ENCODE measurements at places on chromosomes 7 and 10.

DNA sequence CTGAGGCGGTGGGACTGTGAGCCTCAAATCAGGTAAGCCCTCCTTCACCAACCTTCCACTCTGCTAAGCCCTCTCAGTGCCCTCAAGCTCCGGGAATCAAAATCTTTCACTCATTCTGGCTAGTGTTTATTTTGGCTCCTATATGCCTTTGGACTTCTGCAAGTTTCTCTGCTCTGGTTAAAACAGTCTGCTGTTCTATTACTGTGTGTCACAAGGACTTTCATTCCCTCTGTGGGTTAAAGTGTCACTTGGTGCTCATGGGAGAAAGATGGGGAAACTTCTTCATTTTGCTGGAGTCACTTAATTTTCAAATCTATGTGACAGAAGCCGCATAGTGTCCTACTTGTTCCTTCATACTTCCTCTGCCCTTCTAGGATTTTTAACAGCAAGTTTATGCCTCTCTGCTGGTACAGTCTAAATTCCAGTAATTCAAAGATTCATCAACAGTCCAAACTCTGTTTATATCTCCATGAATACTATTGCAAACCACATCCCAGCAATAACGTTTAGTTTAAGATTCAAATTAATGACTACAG, 61.3 kb downstream of the CD36 start:
- no peak for DNase-seq

GRCh38 chr7:3280445-3280844, 20.6 kb upstream of the SDK1 start:
- no peak for DNase-seq

DNA sequence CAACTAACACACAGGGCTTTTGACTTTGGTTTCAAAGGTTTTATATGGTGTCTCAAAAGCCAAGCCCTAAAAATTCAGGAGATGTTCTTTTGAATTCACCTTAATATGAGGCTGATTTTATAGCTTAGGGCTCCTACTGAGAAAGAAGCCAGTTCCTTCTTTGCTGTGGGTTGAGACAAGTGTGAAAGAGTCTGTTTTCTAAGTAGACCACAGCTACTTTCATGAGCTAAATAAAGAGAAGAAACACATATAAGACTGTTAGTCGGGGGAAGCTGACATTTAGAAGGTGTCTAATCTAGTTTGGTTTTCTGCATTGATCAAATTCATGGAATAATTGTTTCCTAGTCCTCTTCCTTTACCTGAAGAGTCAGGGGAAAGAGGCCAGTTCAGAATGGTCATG, 332.1 kb upstream of the CELF2 start:
- no peak for DNase-seq

GRCh38 chr7:94357076-94357475, 37.6 kb upstream of the COL1A2 start:
- no peak for DNase-seq

GRCh38 chr7:156652886-156653568, 12.5 kb downstream of the RNF32 start:
- DNase-seq: no peak

- no peak for DNase-seq
Observed at GRCh38 chr7:102220960-102221800, 65.5 kb upstream of the SH2B2 start.

- DNase-seq: no peak
Observed at GRCh38 chr7:155944901-155945300, 132.6 kb upstream of the SHH start.

GRCh38 chr10:75029857-75030256, 81.6 kb upstream of the SAMD8 start:
- no peak for DNase-seq

DNA sequence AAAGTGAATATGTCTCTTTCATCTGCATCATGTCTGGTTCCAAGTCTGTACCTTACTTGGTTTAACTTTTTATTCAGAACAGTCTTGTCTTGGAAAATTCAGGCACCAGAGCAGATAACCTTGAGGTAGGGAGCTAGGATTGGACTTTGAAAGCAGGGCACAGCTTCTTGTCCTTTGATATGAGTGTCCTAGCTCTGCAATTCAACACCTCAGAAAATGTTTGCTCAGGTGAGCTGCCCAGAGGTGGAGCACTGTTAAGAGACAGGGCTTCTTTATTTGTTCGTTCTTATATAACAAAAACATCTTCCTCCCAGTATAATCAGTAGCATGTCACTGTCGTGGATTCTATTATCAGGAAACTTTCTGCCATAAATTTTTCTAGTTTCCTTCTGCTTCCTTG, 118.3 kb downstream of the LRRC4 start:
- DNase-seq: no peak

GRCh38 chr10:116237970-116238369, 35.0 kb downstream of the GFRA1 start:
- DNase-seq: no peak

GRCh38 chr7:39539816-39540215, 26.4 kb upstream of the YAE1 start:
- no peak for DNase-seq

DNA sequence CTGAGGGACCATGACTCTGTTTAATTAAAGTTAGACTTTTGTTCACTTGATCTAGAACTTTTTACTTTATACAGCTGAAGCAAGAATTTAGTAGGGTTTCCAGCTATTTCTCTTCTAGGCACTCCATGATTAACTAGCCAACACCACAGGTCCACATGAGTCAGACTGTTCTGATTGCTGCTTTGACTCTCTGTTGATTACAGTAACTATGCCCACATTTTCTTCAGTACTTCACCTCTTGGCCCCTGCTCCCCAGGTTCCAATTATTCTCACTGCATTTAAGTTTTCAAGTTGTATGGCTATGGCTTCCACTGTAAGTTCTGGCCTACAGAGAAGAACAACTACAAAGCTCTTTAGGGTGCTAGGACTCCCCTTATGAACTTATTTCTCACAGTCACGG, 737.2 kb upstream of the IGFBP3 start:
- no peak for DNase-seq

GRCh38 chr7:121398246-121398645, 2.1 kb upstream of the FAM3C start:
- DNase-seq: no peak

DNA sequence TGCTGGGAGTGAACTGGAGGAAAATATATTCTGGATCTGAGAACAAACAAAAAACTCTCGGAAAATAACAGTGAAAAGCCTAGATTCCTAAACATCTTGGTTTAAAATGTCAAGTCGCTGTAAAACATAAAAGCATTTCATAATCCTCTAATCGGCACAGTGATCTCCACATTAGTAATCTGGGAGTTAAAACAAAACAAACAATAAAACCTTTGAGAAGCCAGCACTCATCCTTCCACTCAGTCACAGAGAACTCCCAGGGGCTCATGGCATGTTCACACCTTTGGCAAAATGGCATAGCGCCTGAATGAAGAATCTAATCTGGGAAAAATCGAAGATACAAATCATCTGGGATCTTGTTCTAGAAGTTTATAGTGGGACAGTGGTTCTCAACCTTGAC, 24.1 kb upstream of the HPS1 start:
- no peak for DNase-seq

DNA sequence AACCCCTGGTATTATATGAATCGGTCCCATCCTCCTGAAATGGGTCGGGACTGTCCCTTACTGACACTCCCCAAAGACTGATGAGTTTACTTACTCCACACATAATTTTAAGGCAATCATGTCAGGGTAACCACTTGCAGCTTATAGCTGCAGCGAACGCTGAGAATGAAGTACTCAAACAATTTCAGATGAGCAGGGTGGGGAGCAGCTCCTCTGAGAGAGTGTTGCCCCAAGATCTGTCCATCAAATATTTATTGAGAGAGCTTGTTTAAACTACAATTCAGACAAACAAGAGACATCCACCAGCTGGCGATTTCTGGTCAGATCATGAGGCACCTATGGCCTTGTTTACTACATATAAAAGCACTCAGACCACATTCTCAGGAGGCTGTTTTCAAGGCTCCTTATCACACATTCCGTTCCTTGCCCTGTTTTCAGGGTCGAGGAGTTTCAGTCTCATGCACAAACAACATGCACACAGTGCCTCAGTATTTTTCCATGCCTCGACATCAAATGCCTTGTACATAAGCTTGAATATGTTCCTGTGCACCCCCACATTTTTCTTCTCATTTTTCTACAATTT, 80.1 kb downstream of the THSD7A start:
- no peak for DNase-seq

GRCh38 chr10:15775513-15775912, 55.8 kb upstream of the ITGA8 start:
- no peak for DNase-seq

DNA sequence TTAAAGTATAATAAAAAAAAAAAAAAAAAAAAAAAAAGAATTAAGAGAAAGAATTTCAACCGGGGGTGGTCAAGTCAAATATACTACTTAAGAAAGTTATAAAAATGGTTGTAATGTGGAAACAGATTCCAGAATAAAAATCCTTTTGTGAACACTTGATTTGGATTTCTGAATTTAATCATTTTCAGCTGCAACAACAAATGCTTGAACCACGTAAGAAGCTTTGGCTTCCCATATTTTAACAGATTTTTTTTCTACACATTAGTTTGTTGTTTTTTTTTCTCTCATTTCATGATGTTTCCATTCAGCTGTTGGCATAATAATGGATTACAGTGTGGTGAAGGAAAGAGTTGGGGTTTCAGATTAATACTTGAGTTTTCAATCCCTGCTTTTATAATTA, 137.3 kb upstream of the AGR3 start:
- DNase-seq: no peak

- DNase-seq: no peak
Observed at GRCh38 chr10:126090911-126091728, 194.8 kb downstream of the FANK1 start.

- no peak for DNase-seq
Observed at GRCh38 chr10:118927321-118927720, 102.2 kb upstream of the NANOS1 start.

DNA sequence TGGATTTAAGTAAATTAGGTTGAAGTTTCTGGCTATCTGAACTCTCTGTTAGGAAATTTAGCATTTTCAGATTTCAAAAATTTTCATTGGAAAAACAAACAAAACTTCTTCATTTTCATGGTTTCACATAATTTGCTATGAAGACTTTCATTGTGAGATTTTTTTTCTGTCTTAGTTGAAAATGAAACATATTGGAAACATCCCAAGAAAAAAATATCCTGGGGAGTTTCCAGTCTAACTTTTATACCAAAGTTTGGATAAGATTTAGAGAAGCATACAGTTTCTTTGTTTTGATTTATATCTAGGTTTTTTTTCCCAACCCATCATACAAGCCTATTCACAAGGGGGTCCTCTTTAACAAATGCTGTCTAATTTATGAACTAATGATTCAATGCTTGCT, 300.5 kb upstream of the SEMA3A start:
- DNase-seq: no peak

- no peak for DNase-seq
Observed at GRCh38 chr10:116014871-116015582, 258.0 kb downstream of the GFRA1 start.

DNA sequence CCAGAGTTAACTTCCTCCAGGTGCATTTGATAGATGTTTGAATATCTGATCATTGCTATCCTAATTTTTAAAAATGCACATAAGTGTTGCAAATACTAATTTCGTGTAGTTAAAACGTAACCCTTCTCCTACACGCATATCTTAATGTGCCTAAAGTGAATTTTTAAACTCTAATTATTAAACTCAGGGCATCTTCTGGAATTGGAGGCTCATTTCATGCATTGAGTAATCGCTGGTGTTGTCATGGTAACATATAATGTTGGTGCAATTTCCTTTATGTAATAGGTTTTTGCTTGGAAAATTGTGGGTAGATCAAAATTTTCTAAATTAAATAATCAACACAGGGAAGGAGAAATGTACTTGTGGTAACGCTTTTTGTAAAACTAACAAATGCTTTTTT, 56.2 kb downstream of the ARMC3 start:
- no peak for DNase-seq

GRCh38 chr10:93790439-93790838, 32.7 kb downstream of the LGI1 start:
- no peak for DNase-seq

DNA sequence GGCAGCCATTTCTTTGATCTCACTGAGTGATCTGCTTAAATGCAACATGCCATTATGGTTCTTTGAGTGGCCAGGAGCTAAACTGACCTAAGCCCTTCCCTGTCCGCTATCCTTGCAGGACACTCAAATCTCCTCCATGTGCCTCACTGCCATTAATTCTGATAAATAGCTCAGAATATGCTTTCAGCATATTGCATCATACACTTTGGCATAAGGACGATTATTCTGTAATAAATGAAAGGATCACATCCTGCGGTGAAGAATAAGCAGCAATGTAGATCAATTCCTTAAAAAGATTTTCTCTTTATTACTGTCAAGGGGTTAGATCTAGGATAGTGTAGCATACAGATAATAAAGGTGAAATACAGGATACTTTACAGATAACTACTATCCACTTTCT, 231.8 kb upstream of the CTBP2 start:
- no peak for DNase-seq

DNA sequence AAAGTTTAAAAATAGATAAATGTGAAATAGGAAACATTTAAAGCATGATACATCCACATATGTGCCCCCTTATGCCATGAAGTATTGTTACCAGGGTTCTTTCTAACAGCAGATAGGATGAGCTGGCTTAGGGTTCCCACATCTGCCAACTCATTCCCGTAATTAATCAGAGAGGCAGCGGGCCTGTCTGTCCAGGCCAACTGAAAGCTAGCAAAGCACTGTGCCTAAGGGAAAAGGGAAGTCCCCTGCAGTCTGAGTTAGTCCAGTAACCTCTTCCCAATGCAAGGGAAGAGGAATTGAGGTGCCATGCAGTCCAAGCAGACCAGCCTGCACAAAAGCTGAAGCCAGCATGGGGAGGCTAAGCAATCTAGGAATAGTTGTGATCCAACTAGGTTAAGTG, 18.3 kb upstream of the ZC3HAV1L start:
- no peak for DNase-seq

- DNase-seq: no peak
Observed at GRCh38 chr10:60350400-60350799, 39.3 kb downstream of the ANK3 start.

- DNase-seq: no peak
Observed at GRCh38 chr7:158356454-158356853, 231.2 kb downstream of the PTPRN2 start.

GRCh38 chr10:36817898-36818297, 307.5 kb upstream of the ANKRD30A start:
- no peak for DNase-seq

All from stimulated activated CD4-positive, alpha-beta T cell treated with anti-CD3 and anti-CD28 coated beads, Interleukin-12 subunit alpha, Interleukin-12 subunit beta, amount 100 ng/mL, for 4 hours (primary cell).